ENCODE measurements at places on chromosomes 6 and 20.

DNA sequence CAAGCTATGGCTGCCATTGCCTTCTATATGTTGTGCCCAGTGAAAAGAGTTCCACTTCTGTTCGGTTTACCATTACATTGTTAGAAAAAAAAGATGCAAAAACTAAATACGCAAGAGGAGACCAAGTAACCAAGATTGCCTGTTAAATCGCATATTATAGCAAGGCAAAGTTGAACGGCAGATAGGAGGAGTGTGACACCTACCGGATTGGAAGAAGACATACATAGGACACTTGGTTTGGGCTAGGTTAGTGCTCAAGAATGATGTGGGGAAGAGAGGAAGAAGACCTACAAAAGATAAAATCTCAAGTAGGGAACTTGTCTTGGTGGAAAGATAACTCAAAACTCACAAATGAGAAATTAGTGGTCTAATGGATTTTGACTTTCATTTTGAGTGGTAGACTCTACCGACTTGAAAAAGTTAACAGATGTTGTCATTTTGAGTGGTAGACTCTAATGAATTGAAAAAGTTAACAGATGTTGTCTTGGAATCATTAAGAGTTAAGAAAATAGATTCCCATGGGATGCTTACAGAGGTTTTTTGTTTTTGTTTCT is 95.5 kb downstream of the F13A1 start:
- no peak for DNase-seq

DNA sequence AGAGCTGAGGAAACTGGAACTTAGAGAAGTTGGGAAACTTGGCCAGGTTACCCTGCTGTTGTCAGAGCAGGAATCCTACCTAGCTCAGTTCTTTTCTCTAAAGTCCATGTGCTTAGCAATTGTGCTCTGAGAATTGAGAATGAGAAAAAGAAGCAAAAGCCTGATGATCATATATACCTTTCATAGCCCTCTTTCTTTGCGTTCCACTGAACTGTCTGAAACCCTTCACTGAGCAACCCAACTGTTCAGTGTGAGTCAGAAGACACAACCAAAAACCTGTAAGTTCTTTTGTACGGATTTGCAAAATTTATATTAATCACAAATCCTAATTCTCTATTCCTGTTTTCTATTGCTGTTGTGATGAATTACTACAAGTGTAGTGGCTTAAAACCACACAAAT is 80.6 kb downstream of the PHF3 start:
- no peak for DNase-seq

DNA sequence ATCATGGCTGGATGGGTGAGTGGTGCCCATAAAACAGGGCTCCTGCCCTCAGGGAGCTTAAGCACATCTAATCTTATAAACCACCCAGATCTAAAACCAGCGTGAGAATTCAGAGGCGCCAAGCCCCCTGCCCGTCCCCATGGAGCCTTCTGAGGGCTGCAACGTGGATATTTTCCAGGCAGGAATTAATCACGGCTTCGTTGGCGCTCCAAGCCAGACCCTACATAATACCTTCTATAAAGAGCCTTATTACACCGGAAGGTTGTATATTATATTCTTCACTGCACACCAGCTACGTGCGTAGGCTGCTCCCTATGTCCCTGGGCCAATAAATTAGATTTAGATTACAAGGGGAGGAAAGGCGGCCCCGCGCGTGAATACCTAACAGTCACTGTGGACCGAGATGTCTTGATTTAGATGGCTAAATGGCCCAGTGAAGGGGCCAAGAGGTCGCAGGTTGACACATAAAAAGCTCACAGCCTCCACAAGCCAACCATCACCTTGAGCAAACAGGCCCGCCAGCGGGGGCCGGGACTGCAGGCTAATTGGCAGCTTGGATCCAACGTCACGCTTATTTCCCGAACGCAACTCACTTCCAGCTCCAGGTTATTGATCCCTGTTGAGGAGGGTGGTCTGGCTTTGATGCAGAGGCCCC is 64.7 kb upstream of the APCDD1L start:
- DNase-seq = no peak

- no peak for DNase-seq
Measured at GRCh38 chr6:6986344-6986743, 121.4 kb upstream of the RREB1 start.

GRCh38 chr6:29791786-29792122 is 35.9 kb upstream of the HLA-G start:
- DNase-seq = no peak

- no peak for DNase-seq
Measured at GRCh38 chr6:164569509-164569908, 739.9 kb downstream of the C6orf118 start.

All from NCI-H2029 (cell line).